Activated CD8-positive, alpha-beta memory T cell treated with anti-CD3 and anti-CD28 coated beads for 1 hour (primary cell): ENCODE measurements at places on chromosomes 6 and 20.

DNA sequence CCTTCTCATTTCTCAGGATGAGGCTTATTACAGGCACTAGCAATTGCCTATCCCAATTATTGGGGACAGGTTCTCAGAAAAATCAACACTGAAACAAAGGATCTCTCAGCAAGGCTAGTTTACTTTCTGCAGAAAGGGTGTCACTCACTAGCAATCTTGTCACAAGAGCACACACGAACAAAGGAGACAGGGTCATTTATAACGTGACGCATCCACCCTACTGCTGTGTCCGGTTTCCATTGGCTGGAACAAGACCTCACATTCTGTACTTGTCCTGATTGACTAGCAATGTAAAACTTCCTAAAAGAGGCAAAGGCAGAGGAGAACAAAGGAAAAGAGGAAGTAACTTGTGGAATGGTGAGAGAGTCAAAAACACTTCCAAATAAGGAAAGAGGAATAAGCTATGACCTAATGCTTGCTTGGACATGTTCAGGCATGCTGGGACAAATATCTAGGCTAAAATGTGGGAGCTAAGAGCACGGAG lies 160.2 kb upstream of the STXBP5 start:
- DNase-seq: no peak

- no peak for DNase-seq
These were observed 47.6 kb upstream of the NOTCH4 start for GRCh38 chr6:32271429-32271828.

DNA sequence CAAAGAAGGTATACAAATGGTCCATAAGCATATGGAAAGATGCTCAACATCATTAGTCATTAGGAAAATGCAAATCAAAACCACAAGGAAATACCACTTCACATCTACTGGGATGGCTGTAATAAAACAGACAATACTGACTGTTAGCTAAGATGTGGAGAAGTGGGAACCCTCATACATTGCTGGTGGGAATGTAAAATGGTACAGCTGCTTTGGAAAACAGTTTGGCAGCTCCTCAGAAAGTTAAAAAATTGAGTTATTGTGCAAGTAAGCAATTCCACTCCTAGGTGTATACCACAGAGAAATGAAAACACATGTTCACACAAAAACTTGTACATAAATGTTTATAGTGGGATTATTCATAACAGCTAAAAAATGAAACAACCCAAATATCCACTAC lies 173.0 kb upstream of the JAG1 start:
- no peak for DNase-seq

GRCh38 chr6:111773501-111774345 lies 99.5 kb downstream of the FYN start:
- no peak for DNase-seq

- DNase-seq: no peak
These were observed 120.8 kb upstream of the TNFAIP3 start for GRCh38 chr6:137746264-137746663.

GRCh38 chr20:651713-652614 lies 1.0 kb downstream of the SRXN1 start:
- DNase-seq: no peak
